ENCODE measurements at places on chromosomes 7 and 10.

DNA sequence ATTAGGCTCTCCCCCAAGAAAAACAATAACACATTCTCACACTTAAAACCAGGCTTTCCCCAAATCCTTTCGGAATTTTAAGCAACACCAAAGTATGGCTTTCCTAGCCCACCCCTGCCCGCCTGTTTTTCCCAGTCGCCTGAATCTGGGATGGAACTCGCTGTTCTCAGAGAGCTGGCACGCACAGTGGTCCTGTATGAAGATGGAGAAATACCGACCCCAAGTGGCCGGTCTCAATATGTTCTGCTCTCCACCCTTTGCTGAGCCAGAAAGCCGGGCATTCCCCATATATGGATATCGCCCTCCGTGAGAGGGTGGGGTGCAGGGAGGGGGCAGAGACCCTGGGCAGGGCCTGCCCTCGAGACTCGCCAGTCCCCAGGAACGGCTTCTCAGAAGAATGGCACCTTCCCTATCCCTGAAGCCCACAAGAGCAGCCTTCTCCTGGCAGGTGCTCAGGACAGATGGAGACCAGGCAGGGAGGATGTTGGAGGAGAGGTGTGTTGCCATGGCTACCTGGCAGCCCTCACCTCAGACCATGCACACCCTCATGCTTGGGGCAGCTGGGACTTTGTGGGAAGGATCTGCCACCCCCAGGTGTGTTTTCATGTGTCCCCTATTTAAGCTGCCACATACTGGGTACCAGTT is 3.4 kb downstream of the TACR2 start:
- DNase-seq, result peak; percentile 35

DNA sequence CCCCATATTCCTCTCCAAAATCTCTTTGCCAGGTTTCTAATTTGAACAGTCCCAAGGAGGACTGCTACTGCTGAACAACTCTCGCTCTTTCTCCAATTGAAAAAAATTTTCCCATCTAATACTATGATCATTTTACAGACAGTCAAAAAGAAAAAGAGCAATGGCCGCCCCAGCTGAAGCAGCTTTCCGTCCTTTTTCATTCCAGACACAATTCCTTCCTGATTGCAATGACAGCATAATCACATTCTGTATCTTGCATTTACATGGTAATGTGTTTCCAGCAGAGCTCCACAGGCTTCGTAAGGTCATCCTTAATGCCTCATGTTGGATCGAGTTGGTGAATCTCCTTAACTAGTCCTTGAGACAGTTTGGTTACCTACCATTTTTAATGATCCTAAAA is 45.0 kb upstream of the GSDME start:
- DNase-seq, result no peak

GRCh38 chr7:139702811-139703486 is 74.8 kb downstream of the HIPK2 start:
- no peak for DNase-seq

GRCh38 chr10:119346095-119346832 is 138.9 kb downstream of the GRK5 start:
- DNase-seq, result no peak

DNA sequence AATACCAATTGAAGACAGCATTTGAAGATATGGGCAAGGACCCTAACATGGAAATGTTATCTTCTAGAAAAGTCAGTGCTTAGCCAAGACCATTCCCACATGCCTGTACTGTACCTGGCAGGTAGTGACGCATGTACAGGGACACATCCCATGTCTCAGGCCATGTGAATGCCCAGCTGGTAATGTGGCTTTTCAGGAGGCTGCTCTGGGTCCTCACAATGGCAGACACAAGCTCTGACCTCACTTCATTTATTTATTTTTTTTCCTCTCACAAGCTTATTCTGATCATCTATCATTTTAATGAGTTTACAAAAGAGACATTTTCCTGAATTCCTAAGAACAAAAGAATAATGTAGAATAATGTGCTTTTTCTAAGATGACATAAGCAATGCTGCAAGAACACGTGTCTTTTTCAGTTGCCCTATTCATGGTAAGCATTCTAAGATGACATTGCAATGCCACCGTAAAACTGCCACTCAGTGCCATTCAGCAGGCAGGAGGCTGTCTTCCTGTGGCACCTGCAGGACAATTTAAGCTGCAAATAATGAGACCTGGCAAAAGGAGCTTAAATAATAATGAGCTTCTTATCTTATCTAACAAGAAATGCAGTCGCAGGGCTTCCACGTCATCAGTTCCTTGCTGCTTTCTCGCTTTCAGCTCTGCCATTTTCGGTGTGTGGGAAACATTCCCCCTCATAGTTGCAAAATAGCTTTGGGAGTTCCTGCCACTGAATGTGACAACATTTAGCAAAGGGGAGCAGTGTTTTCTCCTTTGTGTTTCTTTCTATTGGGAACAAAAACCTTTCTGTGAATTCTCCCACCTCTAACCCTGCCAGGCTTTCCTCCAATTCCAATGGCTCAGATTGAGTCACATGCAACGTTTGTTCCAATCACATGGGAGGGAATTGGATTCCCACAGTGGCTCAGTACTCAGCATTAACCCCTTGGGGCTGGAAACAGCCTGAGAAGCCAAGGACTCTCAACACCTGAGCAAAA is 113.0 kb downstream of the SEC23IP start:
- no peak for DNase-seq

DNA sequence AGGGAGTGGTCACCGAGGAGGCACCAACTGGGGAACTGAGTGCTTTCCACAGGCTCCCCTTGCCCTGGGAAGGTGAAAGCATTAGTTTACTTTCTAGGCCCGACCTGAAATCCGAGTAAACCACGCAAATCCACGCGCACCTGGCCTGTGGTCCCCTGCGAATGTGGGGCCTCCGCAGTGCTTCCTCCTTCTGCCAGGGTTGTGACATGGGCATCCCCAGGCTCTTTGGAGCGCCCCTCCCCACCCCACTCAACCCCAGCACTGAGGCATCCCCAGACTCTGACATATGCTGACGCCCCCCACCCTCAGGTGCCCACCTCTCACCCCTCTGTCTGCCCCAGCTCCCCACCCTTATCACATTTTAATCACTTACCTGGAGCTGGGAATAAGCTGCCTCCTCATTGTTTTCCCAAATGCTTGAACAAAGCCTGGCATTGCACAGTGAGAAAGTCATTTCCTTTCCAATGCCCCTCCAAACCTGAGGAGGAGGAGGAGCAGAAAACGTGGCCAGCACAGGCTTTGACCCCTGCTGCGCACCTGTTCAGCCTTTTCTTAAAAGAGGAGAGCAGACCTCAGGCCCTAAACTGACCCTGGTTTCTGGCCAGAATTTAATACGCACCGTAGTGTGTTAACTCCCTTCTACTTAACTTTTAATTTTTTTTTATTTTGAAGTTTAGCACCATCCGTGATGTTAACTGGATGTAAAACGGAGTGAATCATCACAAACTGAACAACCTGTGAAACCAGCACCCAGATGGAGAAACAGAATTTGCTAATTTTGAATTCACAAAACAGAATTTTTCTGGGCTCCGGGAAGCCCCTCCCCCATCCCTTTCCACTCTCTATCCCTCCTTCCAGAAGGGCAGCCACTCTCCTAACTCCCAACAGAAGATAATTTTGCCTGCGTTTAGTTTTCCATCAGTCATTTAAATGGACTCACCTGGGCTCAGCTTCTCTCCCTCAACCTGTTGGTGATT is 129.4 kb downstream of the WDR11 start:
- DNase-seq, result no peak

GRCh38 chr7:28055161-28055544 is 125.4 kb downstream of the JAZF1 start:
- no peak for DNase-seq

DNA sequence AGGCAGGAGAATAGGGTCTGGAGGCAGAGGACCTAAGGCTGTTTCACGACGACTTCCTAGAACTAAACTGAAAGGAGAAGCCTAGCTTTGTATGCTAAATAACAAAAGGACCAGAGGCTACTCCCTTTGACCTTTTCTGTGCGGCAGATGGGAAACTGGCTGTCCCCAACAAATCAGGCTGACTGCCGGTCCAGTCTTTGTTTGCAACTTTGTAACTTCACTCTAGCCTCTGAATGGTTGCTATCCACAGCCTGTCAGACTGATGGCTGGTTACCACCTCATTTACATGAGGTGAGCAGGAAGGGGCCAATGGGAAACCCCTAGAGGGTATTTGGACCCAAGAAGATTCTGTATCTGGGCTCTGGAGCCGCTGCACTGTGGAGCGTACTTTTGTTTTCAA is 132.6 kb upstream of the SHH start:
- DNase-seq, result no peak

DNA sequence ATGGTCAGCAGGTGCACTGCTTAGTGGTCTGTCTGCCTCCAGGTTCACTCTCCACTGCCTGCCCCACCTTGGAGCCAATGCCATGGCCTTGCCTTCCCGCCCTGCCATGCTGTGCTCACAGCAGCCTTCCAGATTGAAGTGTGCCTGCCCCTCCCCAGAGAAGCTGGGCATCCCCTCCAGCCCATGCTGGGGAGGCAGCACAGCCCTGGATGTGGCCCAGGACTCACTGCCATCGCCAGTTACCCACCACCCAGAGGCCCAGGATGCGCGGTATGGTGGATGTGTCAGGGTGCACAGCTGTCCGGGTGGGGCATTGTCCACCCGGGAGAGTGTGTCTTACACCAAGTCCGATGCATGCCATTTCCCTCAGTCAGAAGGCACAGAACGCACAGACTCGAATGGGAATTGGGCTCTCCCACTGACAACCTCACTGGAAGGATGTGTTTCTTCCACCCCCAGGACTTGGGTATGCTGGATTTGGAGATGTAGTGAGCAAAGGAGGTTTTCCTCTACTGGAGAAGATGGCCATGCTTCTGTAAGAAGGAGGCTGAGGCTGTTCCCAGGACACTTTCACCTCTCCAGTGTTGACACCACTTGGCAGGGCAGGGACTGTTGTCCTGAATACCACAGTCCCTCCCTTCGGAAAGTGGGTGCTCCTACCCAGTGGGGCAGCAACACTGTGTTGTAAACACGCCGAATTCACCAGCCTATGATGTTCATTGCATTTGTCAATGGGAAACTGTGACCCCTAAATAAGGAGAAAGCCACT is 122.0 kb downstream of the ADARB2 start:
- DNase-seq, result no peak

GRCh38 chr7:107879400-107880035 is 11.5 kb upstream of the DLD start:
- peak; percentile 46 for DNase-seq

- DNase-seq, result no peak
These were observed 132.1 kb downstream of the COL26A1 start for GRCh38 chr7:101494602-101495329.

GRCh38 chr10:129710510-129710847 is 243.4 kb downstream of the MGMT start:
- DNase-seq, result no peak

GRCh38 chr10:47458466-47459154 is 25.3 kb downstream of the ANXA8 start:
- DNase-seq, result no peak

DNA sequence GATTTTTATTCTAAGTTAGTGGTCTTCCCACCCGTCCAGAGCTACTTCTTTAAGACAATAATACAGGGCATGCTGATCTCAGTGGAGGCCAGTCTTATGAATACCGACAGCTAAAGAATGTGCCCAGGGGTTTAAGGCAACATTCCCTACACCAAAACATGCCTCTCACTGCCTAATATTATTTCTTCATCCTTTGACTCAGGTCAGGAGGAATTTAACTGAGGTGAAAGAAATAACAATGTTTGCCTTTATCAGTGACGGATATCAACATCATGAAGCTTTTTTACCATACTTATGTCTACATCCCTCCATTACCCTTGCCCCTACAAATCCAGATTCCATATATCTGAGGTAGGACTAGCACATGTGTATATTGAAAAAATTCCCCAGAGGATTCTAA is 33.3 kb upstream of the TES start:
- no peak for DNase-seq

DNA sequence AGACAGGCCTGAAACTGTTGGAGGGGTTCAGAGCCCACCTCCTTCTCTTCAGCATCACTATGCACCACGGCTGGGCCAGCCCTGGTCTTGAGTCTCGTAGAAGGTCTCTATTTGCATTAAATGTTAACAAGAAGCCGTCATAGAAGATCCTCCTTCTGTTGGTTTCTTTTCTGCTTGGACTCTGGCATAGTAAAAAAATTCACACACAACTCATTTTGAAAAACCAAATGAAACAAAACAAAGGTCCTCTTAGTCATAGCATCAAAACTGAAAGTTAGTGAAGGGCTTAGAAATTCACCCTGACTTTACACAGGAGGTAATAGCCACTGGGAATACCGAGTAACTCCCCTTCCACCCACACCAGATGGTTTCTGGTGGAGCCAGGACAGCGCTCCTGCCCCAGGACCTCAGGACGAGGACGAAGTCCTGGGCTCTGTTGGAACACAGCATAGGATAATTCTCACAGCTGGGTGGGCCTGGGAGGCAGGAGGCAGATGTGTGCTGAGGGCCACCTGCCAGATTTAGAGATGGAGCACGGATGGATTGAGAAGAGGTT is 248.4 kb upstream of the KLF6 start:
- no peak for DNase-seq

DNA sequence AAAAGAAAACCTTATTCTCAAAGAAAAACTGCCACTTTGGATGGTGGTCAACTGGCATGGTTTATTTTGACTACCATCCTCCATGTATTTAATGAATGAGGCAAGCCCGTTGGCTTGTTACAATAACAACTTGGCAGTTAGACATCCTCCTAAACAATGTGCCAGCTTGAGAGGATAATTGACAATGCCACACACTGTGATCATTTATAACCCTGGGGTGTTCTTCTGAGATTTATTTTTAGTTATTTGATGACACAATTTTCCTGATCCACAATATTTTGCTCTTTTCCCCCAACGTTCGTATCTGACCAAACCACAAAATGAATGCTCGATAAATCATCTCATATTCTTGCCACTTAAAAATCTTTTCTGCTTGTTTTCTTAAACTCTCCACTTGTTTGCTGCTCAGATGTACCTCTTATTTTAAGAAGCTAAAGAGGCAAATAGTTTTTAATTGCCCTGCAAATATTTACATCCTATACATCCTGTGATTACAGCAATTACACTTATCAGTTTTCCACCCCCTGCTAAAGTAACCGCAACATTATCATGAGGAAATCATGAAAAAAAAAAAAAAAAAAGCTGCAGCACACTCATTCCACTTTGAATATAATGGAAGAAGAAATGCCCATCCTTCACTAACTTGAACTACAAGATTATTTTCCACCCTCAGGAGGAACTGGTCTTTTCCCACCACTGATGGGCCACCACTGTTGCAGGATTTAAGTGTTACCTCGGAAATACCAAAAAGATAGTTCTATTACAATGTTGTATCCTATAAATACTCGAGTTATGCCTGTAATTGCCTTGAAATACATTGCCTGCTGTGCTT is 119.9 kb downstream of the MBL2 start:
- DNase-seq, result no peak

DNA sequence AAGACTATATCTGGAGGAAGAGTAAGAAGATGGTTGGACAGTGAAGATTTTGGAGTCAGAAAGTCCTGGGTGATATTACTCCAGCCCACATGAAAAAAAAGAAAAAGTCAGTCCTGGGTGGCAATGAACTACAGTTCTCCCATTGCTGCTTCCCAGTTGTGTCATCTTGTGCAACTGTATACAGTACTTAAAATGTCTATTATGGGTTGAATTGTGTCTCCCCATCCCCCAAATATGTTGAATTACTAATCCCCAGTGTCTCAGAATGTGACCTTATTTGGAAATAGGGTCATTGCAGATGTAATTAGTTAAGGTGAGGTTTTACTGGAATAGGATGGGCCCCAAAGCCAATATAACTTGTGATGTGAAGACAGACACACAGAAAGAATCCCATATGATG is 15.6 kb downstream of the SEC23IP start:
- DNase-seq, result no peak

GRCh38 chr7:149670288-149670687 is 103.1 kb downstream of the ZNF467 start:
- DNase-seq, result no peak

GRCh38 chr7:99079104-99079503 is 64.8 kb downstream of the SMURF1 start:
- DNase-seq, result no peak

All from DND-41 (cell line).